Right lung (tissue), 10 donors: ENCODE measurements at places on chromosomes 6 and 20.

- no peak for DNase-seq
Observed at GRCh38 chr6:54959820-54960219, 113.2 kb downstream of the FAM83B start.

- DNase-seq: no peak
Observed at GRCh38 chr20:13017883-13018535, 9.2 kb downstream of the SPTLC3 start.

DNA sequence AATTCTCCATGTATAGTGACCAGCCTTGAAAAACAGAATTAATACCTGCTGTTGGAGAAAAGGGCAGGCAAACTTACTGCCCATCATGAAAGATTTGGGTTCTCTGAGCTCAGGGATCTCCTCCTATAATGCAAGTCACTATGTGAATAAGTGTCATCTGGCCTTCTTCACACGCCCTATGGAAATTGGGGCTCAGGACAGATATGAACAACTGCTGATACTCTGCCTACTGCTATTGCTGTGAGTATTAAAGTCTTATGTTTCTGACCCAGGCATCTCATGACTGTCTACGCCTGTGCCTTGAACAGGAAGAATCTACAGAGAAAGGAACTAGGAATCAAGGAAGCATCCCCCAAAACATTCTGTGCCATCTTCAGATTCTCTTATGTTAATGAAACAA lies 226.1 kb downstream of the SOD2 start:
- DNase-seq: no peak

- no peak for DNase-seq
Observed at GRCh38 chr6:163300838-163301237, 113.7 kb upstream of the QKI start.

DNA sequence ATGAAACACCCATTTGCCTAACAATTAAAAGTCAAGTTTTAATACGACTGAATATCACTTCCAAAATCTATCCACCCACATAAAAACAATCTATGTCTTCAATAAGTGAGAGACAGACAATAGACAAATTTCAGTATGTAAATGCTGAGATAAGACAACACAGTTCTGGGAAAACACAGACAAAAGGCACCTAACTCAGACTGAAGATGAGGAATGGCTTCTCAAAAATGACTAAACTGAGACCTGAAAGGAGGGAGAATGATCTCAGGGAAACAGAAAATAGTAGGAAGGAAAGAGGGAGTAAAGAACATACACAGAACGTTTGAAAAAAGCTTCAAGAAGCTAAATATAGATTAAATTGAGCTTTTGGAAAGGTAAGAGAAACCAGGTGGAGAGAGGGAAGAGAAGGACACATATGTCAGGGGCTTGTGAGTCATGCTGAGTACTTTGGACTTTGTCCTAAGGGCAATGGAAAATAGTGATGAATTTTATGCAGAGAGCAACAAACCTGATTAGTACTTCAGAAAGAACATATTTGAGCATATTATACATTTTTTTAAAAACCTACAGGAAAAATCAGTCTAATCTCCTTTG lies 16.1 kb downstream of the LMBRD1 start:
- DNase-seq: no peak

DNA sequence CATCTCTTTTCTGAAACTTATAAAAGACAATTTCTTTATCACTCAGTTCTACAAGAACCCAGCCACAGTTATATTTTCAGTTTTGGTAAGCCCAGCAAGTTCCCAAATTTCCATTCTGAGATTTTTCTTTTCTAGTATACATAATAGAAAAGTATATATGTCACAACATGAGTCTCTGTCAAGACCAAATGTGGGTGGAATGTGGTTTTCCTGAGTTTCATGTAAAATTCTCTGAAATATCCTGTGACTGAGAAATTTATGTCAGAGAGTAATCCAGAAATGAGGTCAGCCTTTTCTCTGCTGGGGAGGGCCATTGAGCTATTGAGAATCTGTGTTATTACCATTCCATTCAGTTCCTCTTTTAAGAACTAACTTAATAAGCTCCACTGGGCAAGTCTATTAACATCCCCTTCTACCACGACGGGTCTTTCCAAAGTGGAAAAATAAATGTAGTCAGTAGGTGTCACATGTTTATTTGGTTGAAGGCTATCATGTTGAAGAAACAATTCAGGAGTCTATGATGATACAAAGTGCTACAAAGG lies 100.7 kb upstream of the HMGN3 start:
- no peak for DNase-seq

DNA sequence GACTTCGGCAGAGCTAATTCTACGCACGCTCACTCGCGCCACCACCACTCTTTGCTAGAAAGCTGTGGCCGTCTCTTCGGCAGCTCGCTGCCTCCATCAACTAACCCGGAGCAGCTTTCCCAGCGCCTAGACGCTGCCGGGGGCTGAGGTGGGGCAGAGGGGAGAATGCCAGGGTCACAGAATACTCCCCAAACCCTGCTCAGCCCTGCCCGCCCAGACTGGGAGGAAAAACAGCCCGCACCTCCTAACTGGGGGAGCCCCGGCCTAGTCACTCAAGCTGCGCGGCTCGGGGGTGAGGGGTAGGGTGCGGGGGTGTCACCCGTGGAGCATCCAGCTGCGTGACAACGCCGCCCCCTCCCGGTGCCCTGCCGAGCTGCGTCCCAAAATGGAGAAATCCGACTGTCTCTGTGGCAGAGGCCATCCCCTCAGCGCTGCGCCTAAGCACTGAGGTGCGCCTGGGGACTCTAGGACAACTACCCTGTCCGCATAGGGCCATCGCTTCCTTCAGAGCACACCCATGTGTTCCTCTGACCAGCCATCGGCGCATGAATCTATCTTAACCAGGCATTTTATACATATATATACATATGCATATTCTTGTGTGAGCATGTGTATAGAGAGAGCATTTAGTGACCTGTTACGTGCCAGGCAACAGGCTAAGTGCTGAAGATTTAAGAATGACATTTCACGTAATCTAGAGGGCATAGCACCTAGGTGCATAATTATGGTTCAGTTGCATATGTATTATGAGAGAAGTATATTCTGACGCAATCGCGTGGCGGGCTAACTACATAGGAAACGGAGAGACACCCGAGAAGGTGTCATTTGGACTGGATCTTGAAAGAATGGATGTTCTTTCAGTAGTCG lies 1.5 kb upstream of the TENT5A start:
- DNase-seq: peak; percentile 67

- DNase-seq: no peak
Observed at GRCh38 chr6:39765508-39766065, 26.6 kb upstream of the DAAM2 start.

GRCh38 chr20:1809611-1810510 lies 85.3 kb upstream of the SIRPA start:
- DNase-seq: no peak

DNA sequence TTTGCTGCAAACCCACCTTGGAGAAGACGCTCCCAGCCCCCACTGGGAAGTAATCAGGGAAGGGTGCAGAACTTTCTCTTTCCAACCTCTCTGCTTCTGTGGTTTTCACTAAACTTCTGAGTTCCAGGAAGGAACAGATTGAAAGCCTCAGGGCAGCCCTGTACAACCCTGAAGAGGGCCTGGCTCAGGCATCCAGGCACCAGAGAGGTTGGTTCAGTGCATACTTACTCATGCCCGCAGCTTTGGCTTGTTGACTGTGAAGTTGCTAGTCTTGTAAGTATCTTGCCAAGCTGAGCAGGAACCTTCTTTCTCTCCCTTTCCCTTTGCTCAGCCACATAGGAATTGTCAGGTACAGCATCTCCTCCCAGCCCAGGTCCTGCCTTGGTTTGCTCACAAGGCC lies 272.2 kb upstream of the FOXQ1 start:
- DNase-seq: no peak

- no peak for DNase-seq
Observed at GRCh38 chr6:128882560-128882959, 378 bp upstream of the LAMA2 start.

GRCh38 chr20:64160118-64160517 lies 4.1 kb upstream of the MYT1 start:
- DNase-seq: no peak

DNA sequence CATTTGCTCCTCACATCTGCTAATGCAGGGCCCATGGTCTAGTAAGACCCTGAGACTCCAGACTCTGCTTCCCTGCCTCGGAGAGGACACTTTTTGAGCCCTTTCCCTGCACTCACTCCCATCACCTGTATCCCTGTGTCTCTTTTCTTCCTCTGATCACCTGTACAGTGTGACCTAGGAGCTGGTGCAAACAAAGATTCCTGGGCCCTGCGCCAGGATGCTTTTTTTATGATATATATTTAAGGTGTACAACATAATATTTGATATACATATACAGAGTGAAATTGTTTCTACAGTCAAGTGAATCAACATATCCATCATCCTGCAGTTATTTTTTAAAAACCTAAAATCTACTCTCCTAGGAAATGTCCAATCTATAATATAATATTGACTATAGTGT lies 355.4 kb downstream of the MAFB start:
- DNase-seq: no peak

GRCh38 chr20:54209216-54209813 lies 1.4 kb downstream of the PFDN4 start:
- no peak for DNase-seq

- DNase-seq: no peak
Observed at GRCh38 chr6:4287372-4287771, 152.0 kb upstream of the ECI2 start.

- DNase-seq: no peak
Observed at GRCh38 chr20:36175016-36175415, 20.5 kb downstream of the EPB41L1 start.
